NCI-H187 (cell line): ENCODE measurements at places on chromosomes 5 and 9.
A peak's percentile ranks its signal among the peaks of the same experiment; 100 is the strongest.

- no peak for DNase-seq
Observed at GRCh38 chr5:133527311-133527710, 85.0 kb downstream of the FSTL4 start.

DNA sequence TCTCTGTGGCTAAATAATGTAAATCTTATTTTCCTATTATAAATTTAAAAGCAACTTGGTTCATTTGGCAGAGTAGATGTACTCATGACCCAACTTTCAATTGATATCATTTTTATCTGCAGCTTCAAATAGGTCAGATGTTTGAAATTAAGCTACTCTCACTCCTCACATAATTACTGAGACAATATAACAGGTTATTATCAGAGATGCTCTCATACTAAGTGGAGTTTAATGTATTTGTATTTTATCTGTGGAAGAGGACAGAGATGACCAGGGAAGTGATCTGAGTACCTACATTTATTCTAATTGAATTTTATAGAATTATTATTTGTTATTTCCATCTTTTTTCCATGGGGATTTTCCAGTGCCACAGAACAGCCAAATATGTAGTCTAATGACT is 177.4 kb upstream of the PRLR start:
- no peak for DNase-seq

- no peak for DNase-seq
Observed at GRCh38 chr9:94783102-94783682, 56.7 kb downstream of the AOPEP start.

DNA sequence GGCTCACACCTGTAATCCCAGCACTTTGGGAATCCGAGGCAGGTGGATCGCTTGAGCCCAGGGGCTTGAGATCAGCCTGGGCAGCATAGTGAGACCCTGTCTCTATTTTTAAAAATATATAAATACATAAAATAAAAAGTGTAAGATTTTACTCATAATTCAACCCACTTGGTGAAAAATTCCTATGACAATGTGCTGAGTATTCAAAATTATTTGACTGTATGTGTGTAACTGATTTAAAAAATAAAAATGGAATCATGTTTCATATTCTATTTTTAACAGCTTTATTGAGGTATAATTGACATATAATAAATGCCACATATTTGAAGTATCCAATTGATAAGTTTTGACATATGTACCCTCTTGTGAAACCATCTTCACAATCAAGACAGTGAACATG is 22.8 kb downstream of the GM2A start:
- no peak for DNase-seq

GRCh38 chr5:133119233-133119711 is 67.5 kb downstream of the HSPA4 start:
- no peak for DNase-seq

DNA sequence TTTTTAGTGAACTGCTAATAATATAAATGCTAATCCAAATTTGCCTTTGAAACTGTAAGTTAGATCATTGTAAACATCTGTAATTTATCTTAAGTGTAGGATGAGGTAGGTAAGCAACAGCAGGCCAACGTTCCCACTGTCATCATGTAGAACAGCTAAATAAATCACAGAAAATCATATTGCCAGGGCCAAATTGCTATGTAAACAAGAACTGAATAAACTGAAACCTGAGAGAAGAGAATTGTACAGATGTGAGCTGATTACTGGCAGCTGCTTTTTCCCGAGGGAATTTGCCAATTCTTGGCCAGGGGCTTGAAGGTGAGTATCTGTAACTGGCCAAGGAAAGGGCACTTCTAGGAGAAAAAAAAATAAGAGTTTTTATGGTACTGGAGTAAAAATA is 97.6 kb downstream of the CDH10 start:
- peak; percentile 43 for DNase-seq

- DNase-seq, result no peak
Observed at GRCh38 chr9:95954940-95955339, 79.4 kb downstream of the ERCC6L2 start.

GRCh38 chr9:37905131-37905505 is 1.2 kb upstream of the SLC25A51 start:
- DNase-seq, result no peak

GRCh38 chr5:120771202-120771601 is 307.1 kb downstream of the PRR16 start:
- DNase-seq, result no peak

DNA sequence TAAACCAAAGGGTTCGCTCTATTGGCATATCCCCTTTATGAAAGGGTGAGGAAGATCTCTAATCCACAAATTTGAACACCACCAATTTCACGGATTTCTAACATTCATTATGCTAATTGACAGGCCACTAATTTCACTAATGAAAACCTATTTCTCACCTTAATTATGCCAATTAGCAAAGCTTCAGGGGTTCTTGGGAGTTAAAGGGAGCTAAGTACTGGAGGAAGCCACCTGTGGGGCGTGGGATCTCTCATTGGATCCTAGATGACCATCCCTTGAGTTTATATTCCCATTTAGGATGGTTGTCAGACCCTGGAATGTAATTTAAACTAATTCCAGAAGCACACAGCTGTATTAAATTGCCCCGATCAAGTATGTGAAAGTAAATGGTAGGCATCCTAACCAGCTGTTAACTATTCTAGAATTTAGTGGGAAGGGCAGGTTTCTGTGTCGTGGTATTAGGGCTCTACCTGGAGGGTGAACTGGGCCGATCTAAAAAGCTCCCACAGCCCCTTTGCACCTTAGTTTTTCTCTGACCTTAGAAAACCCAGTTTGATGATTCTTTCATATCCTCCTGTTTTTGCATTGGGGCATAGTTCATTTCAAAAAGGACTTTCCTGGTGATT is 77.1 kb downstream of the C9orf152 start:
- no peak for DNase-seq

DNA sequence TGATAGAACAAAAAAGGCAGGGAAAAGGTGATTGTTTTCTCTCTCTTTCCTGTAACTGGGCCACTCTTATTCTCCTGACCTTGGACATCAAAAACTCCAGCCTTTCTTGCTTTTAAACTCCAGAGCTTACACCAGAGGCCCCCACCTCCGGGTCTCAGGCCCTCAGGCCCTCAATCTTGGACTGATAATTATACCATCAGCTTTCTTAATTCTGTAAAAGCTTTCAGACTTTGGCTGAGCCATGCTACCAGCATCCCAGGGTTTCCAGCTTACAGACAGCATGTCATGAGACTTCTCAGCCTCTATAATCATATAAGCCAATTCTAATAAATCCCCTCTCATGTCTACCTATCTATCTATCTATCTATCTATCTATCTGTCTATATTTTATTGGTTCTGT is 137.7 kb downstream of the SNX18 start:
- DNase-seq, result no peak

DNA sequence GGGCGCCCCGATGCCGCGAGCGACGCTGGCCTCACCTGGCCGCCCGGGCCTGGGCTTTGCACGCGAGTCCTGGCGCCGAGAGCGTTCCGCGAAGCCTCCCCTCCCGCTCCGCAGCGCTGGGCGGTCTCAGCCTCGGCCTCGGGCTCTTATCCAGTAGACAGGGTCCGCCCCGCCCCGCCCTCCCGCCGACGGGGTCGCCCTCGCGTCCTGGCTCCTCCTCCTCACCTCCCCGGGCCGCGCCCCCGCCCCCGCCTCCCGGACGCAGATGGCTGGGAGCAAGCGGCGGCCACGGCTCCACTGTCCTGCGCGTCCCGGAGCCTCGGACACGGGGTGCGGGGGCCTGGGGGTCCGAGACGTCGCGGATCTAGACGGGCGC is at the start of gene SLC6A3:
SLC6A3 (minus strand) TSS at position 128 of the 376 bp plus-strand sequence. CDS start 2,243 bp downstream, outside the sequence.
- no peak for DNase-seq

DNA sequence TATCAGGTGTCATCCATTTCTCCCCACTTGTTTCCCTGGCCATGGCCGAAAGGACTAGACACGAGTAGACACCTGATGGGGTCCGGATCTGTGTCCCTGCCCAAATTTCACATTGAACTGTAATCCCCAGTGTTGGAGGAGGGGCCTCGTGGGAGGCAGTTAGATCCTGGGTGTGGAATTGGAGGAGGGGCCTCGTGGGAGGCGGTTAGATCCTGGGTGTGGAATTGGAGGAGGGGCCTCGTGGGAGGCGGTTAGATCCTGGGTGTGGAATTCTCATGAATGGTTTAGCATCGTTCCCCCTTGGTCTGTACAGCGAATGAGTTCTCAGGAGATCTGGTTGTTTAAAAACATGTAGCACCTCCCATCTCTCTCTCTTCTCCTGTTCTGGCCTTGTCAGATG is 165.8 kb downstream of the NR3C1 start:
- no peak for DNase-seq

DNA sequence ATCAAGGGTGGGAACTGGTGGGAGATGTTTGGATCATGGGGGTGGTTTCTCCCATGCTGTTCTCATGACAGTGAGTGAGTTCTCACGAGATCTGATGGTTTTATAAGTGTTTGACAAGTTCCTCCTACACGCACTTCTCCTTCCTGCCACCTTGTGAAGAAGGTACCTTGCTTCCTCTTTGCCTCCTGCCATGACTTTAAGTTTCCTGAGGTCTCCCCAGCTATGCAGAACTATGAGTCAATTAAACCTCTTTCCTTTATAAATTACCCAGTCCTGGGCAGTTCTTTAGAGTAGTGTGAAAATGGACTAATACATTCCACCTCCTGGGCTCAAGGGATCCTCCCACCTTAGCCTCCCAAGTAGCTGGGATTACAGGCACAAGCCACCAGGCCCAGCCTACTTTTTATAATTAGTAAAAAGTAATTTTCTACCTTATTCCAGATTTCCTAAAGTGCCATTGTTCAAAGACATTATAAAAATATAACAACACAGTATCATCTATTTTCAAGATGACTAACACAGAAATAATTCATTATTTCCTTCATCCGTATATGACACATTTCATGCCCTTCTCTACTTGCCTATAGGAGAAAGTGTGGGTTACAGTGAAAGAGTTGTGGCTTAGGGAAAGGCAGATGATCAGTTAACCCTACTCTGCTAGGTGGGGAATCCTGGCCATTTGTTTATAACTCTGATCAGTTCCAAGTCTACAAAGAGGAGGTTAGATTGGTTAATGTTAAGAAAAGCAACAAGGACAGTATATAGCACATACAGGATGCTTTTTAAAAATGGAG is 99.9 kb downstream of the TTC39B start:
- DNase-seq, result no peak

DNA sequence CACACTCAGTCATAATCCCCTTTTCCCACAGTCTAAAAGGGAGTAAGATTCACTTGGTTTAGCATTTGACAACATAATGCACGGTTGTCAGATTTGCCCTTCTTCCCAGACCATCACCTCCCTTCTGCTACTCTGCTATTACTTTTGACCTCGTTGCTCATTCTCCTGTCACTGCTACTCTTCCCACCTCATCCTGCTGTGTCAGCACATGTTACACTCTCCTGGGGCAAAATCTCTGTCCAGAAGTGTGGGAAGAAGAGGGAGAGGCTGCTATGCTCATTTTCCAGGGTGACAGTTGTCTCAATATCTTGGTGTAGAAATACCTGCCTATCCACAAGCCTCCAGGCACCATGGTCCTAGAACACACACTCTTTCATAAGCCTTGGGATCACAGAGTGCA is 449.9 kb upstream of the PIK3R1 start:
- no peak for DNase-seq

DNA sequence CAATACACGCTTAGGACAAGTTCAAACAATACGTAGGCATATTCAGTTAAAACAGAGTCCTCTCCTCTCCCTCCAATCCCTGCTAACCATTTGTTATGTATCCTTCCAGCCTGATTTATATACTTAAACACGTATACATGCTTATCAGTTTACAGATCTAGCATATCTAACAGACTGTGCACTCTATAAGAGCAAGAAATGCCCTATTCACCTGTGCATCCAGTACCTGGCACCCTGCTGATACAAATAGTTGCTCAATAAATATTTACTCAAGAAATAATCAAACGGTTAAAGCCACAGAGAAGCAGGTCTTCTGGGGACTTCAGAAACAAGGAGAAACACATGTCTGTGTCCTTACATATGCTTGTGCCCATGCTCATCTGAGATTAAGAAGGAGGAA is 55.9 kb downstream of the MLLT3 start:
- no peak for DNase-seq

DNA sequence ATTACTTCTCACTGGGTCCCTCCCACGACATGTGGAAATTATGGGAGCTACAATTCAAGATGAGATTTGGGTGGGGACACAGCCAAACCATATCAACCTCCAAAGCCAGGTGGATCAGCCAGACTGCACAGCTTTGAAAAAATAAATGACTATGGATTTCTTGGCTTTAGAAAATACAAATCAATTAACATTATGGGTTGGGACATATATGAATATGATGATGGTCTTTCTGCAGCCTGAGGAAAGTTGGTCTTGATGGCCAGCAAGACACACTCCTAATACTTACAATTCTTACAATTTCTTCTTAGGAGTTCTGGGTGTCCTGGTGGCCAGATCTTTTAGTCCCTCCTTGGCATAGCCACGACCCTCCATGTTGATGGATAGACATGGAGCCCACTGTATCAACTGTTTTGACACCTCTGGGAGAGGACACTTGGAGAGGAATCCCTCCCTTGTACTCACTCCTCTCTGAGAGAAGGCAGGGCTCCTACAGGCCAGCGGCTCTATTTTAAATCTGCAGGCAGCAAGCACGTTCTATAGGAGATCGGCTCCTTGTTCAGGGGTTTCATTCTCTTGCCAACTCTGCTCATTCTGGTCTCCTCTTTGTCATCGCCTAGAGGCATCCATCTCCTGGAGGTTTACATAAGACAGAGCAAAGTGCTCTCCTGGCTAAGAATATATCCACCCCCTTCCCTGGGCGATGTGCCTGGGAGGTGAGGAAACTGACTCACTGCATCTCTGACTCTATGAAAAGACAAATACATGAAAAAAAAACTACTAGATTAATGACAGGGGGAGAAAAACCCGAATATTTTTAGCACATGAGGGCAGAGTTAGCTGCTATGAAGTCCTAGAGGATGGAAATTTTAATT is 145.9 kb downstream of the CARTPT start:
- DNase-seq, result no peak

DNA sequence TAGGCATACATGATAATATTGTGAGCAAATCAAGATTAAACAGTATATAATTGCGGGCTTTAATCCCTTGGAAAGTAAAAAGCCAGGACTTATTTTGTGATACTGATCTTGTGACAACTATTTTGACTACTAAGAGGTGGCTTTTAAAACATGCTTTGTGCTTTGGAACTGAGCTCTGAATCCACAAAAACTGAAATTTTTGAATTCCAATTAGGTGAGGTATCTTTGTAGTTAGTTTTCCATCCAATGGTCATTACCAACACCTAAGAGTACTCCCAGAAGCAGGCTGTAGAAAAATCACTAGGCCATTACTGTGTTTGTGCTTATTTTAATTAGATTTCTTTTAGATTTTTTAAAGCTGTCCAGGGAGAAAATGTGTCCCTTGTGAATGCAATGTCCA is 559.5 kb upstream of the WWC1 start:
- no peak for DNase-seq

- no peak for DNase-seq
Observed at GRCh38 chr9:89751079-89751825, 146.4 kb downstream of the GADD45G start.
